Foreskin melanocyte (primary cell): ENCODE measurements at places on chromosomes 3 and 15.

- no peak for DNase-seq
Measured at GRCh38 chr3:87173071-87173470, 54.0 kb upstream of the CHMP2B start.

DNA sequence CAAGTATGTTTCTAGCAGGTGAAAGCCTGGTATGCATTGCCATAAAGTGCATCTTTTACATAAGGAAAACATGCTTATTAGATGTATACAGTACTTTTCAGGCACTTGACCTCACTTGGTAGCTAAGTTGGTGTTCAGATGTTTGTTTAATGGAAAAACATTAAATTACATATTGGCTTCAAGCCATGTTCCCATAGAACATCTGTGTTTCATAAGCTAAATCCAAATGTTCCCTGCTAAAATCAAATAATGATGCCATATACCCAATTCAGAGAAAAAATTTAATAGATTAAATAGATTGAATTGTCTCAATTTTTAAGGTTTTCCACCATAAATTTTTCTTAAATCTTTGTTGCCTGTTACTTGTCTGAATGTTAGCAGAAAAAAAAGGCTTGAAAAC is 19.1 kb upstream of the RPL22L1 start:
- DNase-seq: no peak

GRCh38 chr3:13235897-13236296 is 162.7 kb upstream of the IQSEC1 start:
- DNase-seq: no peak

- DNase-seq: peak; percentile 23
Measured at GRCh38 chr3:110608566-110608965, 463.1 kb upstream of the NECTIN3 start.

DNA sequence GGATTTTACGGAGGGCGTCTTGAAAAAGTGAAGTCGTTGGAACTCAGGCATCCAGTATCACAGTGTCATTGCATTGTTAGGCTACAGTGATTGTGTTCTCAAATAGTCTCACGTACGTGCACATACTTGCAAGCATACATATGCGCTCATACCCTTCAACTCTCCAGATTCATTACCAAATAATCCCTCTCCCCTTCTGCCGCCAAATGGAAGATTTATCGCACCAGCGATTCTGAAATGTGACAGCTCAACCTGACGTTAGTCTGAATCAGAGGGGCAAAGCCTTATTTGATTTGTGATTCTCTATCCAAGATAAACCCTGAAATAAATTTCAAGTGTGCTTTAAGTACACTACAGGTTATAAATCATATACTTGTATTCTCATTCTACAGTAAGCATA is 119.4 kb downstream of the GADL1 start:
- DNase-seq: no peak

DNA sequence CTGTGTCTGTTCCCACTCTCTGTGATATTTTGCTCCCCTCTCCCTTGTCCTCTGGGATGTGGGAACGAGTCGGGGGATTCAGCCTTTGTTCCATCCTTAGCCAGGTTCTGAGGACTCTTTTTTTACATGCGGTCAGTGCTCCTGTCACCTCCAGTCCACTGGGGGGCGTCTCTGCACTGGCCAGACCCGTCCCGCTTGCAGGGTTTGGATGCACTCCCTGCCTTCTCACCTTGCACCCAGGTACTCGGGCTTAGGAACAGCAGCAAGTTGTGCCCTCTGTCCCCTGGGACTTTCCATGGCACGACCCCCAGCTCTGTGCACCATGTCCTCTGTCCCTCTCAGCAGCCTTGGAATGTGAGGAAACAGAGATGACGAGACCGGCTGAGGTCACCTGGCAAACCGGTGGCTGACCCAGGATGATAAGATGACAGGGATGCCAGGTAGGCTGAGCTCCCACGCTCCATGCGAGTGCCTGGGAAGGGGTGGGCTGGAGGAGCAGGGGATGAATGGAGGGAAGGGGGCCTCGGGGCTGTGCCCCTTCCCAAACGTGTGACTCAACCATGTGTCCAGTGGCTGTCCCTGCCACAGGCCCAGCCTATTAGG is 27.3 kb upstream of the FGD5 start:
- peak; percentile 11 for DNase-seq

DNA sequence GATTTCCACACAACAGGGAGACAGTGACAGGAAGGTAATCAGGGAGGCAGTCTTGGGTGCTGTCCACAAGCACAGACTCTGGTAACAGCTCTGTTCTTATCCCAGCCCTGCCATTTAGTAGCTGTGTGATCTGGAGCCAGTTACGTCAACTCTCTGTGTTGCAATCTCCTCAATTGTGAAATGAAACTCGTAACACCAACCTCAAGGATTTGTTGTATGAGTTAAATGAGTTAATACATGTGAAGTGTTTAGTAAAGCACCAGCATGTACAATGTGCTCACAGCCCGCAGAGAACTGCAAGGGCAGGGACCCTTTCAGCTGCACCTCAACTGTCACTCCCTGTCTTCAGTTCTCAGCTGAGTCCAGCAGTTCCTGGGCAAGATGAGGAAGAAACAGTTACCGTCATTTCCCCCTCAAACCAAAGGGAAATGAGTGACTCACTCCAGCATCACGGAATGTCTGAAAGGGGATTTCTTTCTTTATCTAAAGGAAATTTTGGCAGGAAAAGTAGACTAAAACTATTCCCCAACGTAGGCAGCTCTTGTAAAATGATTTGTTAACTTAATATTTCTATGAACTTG is 39.9 kb upstream of the MB21D2 start:
- no peak for DNase-seq
